RPMI8226 (cell line): ENCODE measurements at places on chromosomes 7 and 10.
A peak's percentile ranks its signal among the peaks of the same experiment; 100 is the strongest.

DNA sequence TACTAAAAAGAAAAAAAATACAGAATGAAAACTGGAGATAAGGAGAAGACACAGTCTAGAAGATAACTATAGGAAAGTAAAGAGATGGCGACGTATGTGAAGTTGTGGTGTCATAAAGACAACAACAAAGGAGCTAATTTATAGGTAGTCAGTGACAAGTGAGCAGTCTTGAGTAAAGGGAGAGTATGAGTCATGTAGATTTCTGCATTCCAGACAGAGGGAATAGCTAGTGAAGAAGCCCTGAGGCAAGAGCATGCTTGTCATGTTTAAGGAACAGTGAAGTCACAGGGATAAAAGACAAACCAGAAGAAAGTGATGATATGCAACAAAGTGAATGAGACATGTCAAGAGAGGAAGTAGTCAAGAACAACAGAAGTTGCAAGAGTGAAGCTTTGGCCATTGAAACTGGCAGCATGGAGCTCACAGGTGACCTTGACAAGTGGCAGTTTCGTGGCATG lies 2.3 kb upstream of the MIOS start:
- peak; percentile 8 for DNase-seq

- no peak for DNase-seq
These were observed 4.9 kb upstream of the UPK3B start for GRCh38 chr7:76505168-76506080.

DNA sequence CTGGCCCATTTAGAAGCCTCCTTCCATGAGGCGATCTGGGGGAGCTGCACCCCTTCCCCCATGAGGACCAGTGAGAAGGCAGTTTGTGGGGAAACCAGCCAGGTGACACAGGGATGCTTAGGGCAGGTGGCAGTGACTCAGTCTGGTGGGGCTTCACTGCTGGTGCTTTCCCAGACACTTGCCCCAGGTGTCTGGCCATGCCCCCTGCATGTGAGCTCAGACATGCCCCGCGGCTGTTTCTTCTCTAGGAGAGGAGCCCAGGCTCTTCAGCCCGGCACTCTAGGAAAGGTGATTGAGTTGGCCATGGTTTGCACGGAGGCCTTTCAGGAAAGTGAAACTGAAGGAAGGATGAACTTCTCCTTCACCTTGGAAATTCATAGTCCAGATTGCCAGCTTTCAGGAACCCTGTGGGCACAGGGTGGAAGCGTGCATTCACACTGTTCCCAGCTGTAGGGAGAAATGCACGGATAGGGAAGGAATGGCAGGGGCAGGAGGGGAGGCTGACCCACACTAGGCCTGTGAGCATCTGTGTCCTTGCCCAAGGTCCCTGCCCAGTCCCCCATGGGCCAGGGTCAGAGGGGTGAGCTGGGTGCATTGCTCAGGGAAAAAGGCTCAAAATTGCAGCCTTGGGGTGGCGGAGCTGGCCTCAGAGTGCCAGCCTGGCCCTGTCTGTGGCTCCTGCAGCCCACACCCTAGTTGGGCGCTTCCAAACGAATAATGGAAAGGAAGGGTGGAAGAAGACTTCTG lies 359.1 kb downstream of the GLRX3 start:
- DNase-seq, result no peak

- no peak for DNase-seq
These were observed 1.1 kb upstream of the SEMA4G start for GRCh38 chr10:100968062-100968736.

DNA sequence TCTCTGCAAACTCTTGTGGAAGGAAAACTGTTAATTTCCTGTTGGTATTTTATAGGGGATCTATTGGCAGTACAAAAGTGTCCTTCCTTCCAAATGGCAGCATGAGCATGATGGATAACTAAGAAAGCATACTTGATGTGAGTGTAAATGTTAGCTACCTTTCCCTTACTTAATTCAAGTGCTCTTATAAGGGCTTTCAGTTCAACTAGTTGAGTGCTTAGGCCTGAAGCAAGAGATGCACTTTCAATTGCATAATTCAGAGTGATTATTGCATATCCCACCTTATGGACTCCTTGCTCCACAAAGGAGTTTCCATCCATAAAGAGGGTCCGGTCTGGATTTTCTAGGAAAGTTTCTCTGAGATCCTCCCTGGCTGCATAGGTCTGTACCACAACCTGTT lies 56.3 kb upstream of the CYP2C8 start:
- no peak for DNase-seq

DNA sequence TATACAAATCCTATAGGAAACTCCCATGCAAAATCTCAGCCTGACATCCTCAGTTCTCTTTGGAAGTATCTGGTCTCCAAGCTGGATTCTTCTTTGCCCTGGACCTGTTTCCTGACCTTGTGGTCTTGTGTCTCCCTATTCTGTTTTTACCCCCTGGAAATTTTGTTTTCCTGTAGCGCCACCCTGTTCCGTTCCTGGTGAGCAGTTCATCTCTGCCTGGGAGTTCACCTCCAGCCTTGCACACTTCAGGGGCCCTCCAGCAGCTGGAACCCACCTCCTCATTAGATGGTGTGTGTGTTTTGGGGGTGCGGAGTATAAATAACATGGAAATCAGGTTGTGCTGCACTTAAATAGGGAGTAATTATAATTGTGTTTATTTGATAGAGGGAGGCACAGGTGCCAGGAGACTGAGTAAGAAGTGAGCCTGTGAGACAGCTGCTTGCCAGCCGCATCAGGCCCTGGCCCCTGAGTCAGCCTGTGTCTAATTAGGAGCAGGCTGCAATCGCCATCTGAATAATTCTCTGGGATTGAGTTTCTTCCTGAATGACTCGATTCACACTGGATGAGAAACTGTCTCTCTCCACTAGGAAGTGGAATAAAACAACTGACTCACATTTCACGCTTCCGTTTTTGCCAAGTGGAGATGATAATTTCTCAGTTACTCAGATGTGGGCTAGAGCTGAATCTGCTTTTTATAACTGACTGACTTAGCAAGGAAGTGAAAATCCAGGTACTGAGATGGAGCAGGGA lies 69.4 kb upstream of the HECTD2 start:
- no peak for DNase-seq

DNA sequence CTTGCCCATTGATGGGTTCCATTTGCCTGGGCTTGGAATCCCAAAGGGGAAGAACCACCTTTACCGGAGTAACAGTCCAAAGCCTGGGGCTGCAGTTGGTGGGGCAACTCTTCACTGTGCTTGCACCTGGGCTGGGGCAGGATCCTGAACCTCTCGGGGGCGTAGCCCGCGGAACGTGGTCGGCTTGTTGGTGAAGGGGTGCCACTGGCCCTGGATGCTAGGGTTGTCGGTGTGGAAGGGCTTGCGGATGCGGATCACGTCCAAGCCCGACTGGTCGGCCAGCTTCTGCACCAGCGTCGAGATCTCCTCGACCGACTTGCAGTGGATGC lies 710 bp downstream of the MRPL43 start:
- no peak for DNase-seq

DNA sequence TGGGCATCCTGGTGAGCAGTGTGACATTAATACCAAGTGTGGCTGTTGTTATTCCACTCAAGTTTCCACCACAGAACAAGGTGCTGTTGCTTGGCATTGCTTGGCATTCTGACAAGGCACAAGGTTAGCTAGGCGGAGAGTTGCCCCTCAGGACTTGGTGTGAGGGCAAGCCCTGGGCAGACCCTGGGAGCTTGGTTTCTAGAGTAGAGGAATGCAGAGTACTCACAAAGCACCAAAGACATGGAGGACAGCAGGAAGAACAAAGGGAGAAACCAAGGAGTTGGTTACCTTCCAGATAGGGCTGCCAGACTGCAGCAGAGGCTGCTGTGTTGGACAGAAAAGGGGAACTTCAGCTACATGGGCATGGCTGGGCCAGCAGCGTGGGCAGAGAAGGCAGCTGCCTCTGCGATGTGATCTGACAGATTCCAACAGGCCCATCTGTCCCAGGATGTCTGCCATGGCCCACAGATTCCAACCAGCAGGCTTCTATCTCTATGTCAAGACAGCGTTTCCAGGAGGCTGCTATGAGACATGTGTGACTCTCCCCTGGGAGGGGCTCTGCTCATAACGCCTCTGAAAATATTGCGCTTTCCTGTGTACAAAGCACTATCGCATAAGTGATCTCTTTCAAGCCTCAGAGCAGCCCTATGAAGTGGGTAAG lies 1.8 kb downstream of the GOLGA7B start:
- DNase-seq, result peak; percentile 18

- no peak for DNase-seq
These were observed 115.8 kb upstream of the SORCS1 start for GRCh38 chr10:107280293-107280692.

DNA sequence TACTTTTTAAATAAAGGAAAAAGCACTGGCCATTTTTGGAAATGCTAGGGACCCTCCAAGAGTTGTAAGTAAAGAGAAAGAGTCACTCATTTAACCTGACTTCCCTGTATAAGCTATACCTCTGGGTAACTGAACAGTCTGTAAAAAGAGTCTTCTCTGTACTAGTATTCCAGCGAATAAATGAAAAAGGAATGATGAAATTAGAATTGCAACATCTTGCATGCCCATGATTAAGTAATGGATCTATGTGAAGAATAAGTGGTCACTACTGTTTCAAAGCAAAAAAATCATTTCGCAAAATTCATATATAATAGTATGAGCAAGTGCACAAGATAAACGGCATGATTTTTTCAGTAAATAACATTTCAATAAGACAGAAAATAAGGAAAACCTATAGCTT lies 116.8 kb downstream of the ZFAND4 start:
- DNase-seq, result no peak

DNA sequence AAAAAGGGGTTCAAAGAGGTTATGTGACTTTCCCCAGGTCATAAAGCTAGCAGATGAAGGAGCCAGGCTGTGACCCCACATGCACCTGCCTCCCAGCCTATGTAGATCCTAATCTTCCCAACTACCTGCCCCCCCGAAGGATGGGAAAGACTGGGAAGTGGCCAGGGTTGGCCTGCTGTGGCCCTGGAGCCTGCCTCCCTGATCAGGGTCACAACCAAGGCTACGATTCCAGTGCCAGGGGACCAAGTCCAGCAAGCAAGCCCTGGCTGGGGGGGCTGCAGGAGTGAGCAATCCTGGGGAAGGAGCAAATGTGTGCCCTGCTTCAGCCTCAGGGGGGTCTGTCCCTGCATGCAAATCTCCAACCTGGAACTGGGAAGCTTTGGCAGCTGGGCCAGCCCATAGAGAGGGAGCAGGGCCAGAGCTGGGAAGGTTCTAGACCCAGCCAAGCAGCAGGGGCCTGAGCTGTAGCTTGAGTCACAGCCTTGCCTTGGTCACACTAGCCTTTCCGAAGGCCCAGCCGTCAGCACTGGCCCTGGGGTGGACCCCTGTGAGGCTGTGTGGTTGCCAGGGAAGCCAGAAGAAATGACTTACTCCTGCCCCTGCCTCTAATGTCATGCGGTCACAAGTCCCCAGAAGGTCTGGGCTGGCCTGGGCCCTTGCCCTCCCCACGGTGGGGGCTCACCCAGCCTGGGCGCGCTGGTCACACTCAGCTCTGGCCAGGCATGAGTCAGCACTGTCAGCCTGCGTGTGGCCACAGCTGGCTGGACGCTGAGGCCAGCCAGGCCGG lies 96.4 kb upstream of the ZMIZ1 start:
- no peak for DNase-seq

DNA sequence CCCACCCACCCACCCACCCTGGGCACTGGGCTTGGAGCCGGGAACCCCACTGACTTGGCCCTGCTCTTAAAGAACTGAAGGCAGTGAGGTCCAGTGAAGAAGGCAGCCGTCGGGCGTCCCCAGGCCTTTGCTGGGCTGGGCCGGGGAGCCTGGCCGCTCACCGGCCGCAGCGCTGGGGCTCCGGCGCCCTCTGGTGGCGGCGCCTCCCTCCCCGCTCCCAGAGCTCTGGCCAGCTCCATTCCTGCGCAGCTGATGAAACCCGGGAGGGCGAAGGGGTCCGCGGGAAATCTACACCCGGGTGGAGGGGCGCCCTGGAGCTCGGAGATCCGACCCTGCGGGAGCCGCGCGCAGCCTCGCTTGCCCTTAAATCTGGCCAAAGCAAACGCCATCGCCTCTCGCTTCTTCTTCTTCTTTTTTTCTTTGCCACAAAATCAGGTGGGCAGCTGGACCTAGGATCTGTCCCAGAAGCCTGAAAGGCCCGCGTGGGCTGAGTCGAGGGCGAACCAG lies 1.7 kb upstream of the CXCL12 start:
- peak; percentile 67 for DNase-seq

DNA sequence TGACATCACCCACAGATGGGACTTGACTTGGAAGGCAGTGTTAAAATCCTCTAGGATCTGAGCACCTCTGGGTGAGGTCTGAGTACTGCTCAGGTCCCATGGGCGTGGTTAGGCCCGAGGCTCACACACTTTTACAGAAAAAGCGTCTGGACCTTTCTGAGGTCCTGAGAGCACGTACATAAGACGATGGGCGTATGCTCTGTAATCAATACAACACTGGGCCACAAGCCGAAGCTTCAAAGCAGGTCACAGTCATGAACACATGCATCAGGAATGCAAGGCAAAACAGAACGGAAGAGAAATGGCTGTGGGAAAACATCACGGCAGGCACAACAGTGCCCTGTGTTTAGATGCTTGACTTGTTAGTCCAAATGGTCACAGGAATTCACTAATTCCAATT lies 112.2 kb downstream of the LARP4B start:
- DNase-seq, result no peak

- DNase-seq, result no peak
These were observed 141.0 kb downstream of the PTEN start for GRCh38 chr10:88004451-88004850.

- no peak for DNase-seq
These were observed 97.8 kb upstream of the KLF6 start for GRCh38 chr10:3882855-3883254.
